ENCODE measurements at places on chromosomes 16 and 17.
A peak's percentile ranks its signal among the peaks of the same experiment; 100 is the strongest.

GRCh38 chr17:17127730-17128291 lies 78.3 kb downstream of the PLD6 start:
- no peak for DNase-seq

GRCh38 chr16:51763072-51763661 lies 612.1 kb upstream of the SALL1 start:
- DNase-seq, result no peak

GRCh38 chr17:73769479-73769878 lies 125.2 kb upstream of the SDK2 start:
- DNase-seq, result no peak

GRCh38 chr17:38320482-38320881 lies 23.3 kb downstream of the GPR179 start:
- no peak for DNase-seq

DNA sequence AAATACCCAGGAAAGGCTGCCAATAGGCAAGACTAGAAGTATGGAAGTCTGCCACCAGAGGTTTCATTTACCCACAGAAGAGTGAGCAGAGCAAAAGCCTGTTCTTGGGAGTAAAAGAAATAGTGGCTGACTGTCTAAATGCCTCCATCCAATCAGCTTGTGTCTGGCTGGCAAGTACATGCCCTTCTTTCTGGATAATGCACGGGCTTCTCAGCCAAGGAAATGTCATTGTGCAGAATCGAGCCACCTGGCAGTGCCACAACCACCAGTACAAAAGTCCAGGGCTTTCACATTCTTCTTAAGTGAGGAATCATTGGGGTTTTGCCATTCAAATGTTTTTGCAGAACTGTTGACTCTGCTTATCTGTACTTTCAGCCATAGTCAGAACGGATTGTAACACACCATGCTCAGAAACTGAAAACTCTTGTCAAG lies 10.1 kb upstream of the ERCC4 start:
- DNase-seq, result no peak

- no peak for DNase-seq
Measured at GRCh38 chr16:50797456-50797855, 55.6 kb downstream of the CYLD start.

- DNase-seq, result no peak
Measured at GRCh38 chr16:57759541-57760356, 24.2 kb downstream of the KATNB1 start.

- no peak for DNase-seq
Measured at GRCh38 chr17:82831041-82831817, 8.6 kb downstream of the ZNF750 start.

- DNase-seq, result no peak
Measured at GRCh38 chr17:13813347-13814240, 211.9 kb upstream of the HS3ST3A1 start.

- DNase-seq, result no peak
Measured at GRCh38 chr17:67931227-67931626, 65.0 kb downstream of the C17orf58 start.

- DNase-seq, result peak; percentile 46
Measured at GRCh38 chr17:79393358-79394052, 217.3 kb downstream of the RBFOX3 start.

GRCh38 chr17:80845863-80846671 lies 145.6 kb upstream of the CHMP6 start:
- DNase-seq, result peak; percentile 8

- no peak for DNase-seq
Measured at GRCh38 chr17:10295728-10296343, 77.0 kb downstream of the MYH13 start.

GRCh38 chr16:30096105-30096861 lies at the start of gene YPEL3:
Gene YPEL3 (minus strand): TSS chr16:30096213. CDS start chr16:30095482, 731 bp downstream.
- DNase-seq, result peak; percentile 81

GRCh38 chr17:59381716-59382570 lies 50.5 kb downstream of the YPEL2 start:
- DNase-seq, result no peak

- no peak for DNase-seq
Measured at GRCh38 chr17:6348891-6349290, 86.0 kb downstream of the AIPL1 start.

- no peak for DNase-seq
Measured at GRCh38 chr17:50691550-50692447, 15.9 kb downstream of the ANKRD40 start.

- no peak for DNase-seq
Measured at GRCh38 chr16:727291-727977, 528 bp downstream of the HAGHL start.

Data from T-helper 17 cell (primary cell).